ENCODE measurements at places on chromosomes 7 and 10.
A peak's percentile ranks its signal among the peaks of the same experiment; 100 is the strongest.

DNA sequence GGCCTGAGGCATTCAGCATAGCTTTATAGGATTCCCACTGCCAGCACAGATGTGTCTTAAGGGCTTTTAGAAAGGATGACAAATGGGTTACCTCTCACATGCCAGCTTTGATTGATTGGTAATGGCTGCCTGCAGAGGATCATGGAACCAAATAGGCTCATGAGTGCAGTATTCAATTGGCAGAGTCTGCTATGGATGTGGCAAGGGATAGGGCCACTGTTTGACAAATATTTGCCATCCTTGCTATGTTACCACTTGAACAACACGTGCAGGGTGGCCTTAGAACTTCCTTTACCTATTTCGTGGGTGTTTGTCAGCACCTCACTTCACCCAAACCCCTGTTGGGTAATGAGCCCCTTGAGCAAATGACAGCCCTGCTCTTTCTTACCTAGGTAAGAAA is 139.2 kb downstream of the C10orf105 start:
- DNase-seq, result no peak

GRCh38 chr10:49750546-49750945 is 11.6 kb downstream of the OGDHL start:
- no peak for DNase-seq

- DNase-seq, result peak; percentile 93
Measured at GRCh38 chr10:70652761-70653657, 19.3 kb upstream of the ADAMTS14 start.

DNA sequence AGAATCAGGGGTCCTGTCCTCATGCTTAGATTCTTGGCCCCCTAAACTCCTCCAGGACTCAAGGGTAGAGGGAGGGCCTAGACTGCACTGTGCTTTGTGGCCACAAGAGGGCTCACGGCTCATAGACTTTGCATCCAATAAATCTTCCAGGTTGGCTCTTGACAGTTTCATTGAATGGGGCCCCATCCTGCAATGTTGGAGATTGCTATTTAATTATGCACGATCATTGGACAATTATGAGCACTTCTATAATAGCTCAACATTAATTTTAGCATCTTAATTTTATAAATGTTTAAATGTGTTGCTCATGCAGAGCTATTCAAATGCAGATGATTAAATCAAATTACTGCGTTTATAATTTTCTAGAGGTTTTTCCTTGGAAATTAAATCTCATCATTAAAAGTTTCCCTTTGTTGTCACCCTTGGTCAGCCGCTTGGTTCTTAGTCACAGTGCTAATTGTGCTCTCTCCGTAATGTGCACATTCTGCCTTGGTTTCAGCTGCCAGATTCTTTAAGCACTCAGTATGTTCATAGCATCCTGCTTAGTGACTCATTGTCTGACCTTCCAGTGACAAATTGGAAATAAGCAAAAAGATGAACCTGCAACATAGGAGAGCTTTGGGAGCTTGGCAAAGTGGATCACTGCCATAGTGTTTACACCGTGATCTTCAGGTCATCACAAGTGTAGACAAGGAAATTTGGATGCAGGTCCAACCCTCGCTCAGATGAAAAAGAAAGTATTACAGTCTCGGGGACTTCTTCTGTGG is 33.4 kb upstream of the PLPP4 start:
- peak; percentile 47 for DNase-seq

- no peak for DNase-seq
Measured at GRCh38 chr7:89200758-89201157, 405.2 kb upstream of the TEX47 start.
